ENCODE measurements at places on chromosomes 2 and 18.

DNA sequence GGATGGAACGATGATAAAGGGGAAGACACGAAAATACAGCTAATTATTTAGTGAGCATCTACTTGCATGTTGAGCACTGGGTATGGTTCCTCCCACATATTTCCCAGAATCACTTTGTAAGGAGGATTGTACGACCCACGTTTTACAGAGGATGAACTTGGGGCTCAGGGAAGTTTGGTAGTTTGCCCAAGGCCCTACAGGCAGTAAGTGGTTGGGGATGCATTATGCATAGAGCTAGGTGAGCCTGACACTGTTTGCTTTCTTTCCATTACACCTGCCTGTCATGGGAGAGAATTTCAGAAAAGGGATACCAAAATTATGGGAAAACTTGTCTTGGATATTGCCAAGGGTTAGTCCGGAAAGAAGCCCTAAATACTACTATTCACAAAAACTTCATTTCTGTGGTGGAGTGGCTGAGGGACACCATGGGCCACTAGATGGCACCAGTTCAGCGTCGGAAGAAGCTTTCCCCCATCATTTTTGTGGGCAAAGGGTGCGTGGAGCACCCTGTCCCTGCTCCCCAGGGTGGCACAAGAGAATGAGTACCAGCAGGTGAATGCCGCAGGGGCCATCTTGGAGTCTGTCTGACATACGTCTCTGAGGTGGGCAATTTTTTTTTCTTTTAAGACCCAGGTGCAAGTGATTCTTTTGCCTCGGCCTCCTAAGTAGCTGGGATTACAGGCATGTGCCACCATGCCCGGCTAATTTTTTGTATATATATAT lies 23.5 kb upstream of the C18orf32 start:
- DNase-seq = no peak

DNA sequence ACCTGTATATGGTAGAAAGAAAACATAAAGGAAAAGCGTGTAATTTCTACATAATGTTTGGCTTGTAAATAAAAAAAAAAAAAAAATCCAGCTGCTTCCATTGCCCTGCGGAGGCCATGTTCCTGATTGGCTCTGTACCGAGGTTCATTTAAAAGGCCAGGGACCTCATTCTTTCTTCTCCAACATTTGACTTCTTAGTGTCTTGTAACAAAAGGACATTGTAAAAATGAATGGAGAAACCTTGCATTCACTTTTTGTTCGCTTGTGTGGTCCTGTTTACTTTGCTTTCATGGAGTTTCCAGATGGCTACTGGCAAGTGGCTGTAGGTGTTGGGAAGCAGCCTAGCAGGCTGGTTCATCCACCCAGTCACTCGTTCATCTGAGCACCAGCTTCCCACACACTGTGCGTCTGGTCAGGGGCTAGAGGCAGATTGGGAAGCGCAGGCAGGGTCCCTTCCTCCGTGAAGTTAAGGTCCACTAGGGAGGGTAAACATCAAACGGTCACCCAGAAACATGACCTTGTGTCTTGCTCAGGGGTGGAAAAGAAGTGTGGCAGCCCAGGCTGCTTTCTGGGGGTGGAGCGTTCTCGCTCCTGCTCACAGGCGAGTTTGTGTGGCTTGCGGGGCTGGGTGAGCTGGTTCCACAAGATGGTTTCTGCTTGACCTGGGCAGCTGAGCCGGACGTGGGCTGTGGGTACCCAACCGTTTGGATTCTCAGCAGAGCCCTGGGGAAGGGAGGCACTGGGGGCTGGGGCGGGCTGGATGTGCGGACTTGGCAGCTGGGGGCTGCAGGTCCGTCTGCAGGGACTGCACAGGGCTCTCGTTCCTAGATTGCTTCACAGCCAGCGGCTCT lies 260.7 kb downstream of the AGAP1 start:
- no peak for DNase-seq

DNA sequence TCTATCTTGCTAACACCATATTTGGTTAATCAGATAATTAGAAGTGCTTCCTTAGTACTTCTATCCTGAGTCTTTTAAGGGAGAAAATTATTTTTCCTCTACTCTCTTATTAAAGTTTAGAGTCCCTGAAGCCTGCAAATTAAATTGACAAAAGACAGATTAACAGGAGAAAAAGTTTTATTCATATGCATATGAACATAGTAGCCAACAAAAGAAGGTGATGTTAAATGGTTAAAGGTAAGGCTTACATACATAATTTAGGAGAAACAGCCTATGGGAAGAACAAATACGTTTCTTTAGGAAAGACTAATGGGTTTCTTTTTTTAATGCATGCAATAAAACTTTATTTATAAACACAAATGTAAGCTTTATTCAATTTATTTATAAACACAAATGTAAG lies 805.0 kb downstream of the CPS1 start:
- no peak for DNase-seq

GRCh38 chr2:29235411-29235810 lies 120.2 kb downstream of the CLIP4 start:
- DNase-seq = no peak

- DNase-seq = no peak
Observed at GRCh38 chr2:197179744-197180498, 130.7 kb downstream of the ANKRD44 start.

DNA sequence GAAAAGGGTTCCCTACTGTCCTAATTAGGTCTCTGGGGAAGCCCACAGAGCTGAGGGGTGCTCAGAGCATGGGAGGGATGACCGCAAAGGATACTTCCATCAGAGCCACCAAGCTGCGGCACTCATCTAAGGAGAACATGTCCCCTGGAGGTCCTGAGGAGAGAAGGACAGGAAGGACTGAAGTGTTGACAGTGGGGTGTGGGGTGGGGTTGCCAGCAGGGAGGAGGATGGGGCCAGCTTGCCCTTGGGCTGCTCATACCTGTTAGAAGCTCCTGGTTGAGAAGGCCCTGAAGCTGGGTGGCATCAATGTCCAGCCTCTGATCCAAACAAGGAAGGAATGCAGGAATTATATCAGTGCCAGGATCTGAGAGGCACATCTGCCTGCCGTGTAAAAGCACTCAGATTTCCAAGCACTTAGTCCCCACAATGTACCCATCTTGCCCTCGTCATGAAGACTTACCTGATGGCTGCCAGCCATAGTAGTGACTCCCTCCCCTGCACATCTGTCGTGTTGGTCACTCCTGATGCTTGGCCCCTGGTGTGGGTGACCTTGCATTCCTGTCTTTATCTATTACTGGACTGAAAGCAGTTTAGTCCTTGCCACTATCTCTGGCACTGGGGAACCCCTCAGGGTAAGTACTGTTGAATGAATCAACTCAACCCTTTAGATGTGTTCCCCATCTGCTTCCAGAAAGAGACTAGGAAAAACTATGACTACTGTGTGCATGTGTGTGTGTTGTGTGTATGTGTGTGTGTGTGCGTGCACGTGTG lies 68.9 kb downstream of the CAPN13 start:
- DNase-seq = no peak

GRCh38 chr2:5392658-5393057 lies 299.5 kb upstream of the SOX11 start:
- DNase-seq = no peak

- DNase-seq = no peak
Observed at GRCh38 chr2:15968280-15969178, 28.2 kb downstream of the MYCN start.

DNA sequence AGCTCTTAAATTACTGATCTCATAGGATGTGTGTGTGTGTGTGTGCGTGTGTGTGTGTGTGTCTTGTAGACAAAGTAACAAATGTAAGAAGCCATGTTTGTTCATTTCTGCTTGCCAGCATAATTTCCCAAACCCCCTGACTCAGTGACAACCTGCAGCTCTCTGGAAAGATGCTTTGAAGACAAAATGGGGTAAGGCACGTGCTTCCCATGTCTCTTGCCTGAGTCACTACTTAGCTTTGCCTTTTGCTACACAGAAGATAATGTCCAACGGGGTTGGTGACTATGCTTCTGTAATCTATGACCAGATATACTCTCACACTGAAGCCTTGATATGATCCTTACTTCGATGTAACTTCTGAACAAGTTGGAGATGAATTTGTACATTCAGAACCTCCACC lies 332.0 kb downstream of the SLC4A3 start:
- DNase-seq = no peak
